ENCODE measurements at places on chromosomes 11 and 22. TPM values are rescaled to one million over a fixed set of nuclear protein-coding genes. Genes with fewer than 3 reads are reported as not detected.

- no peak for DNase-seq
Observed at GRCh38 chr11:18849406-18849805, 57.8 kb upstream of the PTPN5 start.

GRCh38 chr11:24623121-24623520 lies 126.3 kb downstream of the LUZP2 start:
- no peak for DNase-seq

DNA sequence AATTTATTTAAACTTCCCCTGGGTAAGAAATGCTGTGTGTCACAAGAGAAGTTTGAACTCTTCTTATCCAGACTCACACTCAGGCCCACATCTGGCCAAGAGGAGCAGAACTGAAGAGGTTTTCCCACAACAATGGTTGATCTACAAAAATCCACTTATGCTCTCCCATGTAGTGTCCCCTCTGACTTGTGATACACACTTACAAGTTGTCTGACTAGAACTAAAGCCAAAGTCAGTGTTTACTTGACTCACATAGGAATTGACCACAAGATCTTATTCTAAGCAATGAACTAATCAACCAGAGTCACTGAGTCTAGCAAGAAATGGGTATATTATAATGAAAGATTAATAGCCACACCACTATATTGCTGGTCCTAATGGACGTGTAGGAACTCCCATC lies 133.0 kb downstream of the ATG16L2 start:
- no peak for DNase-seq

The KRTAP5-2 gene
- total RNA-seq = not detected

The TNNI2 gene
- total RNA-seq = not detected
